ENCODE measurements at places on chromosomes 6 and 20.

DNA sequence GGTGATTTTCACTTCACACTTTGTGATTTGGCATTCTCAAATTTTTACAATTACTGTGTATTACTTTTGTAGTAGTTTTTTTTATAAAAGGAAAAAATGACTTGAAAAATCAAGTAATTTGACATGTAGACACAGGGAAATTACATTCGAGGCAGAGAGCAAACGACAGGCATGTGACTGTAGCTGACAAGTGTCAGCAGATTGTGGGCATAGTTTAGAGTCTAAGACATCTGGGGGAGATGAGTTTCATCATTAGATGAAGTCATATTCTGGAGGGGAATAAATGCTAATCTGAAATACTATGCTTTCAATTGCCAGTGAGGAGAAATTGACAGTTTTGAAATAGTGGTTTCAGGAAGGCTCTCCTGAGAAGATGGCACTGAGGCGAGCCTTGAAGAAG is 126.0 kb downstream of the MTHFD1L start:
- DNase-seq: no peak

GRCh38 chr20:44014807-44015732 is 100.4 kb downstream of the TOX2 start:
- no peak for DNase-seq

DNA sequence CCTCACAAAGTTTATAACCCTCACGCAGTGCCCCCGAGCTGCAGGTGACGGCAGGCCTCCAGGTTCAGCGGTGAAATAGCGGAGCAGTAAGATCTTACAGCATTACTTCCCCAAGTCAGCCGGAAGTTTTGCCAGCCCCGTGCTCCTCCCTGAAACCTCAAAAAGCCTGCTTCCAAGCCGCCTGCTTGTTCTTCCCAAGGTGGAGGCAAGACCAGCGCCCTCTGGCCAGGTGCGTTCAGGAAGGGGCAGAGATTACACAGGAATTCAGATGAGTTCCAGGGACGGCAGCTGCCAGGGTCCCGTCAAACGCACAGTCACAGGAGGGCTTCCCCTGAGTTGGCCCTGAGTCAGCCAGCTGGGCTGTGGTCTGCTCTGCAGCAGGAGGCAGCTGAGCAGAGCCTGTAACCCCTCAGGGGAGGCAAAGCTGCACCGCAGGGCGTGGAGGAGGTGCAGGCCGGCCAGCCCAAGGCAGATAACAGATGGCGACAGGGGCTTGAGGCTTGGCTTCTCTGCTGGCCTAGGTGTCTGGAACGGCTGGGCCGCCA is 124.1 kb upstream of the RPS6KA2 start:
- no peak for DNase-seq

- no peak for DNase-seq
These were observed 66.7 kb upstream of the ARMC2 start for GRCh38 chr6:108781419-108782100.

GRCh38 chr20:35542990-35543389 is 1.1 kb downstream of the ERGIC3 start:
- DNase-seq: no peak

DNA sequence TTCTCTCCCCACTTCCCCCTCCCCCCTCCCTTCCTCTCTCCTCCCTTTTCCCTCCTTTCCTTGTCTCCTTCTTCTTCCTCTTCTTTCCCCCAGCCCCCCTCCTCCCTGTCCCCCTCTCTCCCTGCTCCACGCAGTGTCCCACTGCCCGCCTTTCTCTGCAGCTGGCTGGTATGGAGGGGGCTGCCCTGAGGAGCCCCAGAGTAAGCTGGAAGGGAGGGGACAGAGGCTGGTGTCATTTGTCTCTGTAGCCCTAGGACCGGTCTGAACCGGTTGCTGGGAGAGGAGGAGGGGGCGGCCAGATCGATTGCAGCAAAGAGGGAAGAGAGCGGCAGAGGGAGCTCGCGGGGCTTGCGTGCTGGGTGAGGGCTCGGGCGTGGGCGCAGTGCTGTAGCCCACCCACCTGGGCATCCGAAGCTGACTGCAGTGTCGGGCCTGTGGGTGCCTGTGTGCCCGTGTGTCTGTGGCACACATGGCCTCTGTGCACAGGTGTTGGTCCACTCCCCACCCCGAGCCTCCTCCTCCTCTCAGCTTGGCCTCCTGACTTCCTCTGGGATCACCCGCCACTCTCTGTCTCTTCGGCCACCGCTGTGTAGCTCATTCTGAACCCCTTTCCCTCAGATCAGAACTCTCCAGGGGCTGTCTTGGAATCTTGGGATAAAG is 50.6 kb downstream of the SRC start:
- DNase-seq: no peak

DNA sequence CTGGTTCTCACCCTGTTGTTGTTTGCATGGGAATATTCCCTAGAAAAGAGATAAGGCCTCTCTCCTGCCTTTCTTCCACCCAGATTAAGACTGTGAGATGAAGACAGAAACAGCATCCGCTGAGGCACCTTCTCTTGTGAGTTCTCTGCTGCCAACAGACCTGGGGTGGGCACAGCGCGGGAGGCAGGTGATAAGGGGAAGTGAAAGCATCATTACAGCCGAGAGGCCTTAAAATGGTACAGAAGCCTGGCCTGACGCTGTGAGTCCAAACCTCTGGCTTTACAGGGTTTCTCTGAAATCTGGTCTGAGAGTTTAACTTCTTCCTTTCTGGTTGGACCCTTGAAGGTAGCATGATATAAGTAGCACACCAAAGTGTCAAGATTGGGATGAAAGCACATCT is 21.0 kb upstream of the IYD start:
- no peak for DNase-seq

DNA sequence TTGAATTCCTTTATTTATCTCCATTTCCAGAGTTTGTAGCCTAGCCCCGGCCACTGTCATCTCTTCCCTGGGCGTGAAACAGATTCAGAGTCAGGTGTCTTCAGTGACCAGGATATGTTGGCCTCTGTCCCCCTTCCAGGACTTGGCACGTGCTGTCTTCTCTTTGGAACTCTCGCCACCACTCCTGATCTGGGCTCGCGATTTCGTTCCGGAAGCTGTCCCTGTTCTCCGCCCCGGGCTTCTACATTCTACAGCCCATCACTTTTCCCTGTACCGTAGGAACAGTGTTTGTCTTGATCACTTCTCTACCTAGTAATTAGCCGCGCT is 739 bp downstream of the GSS start:
- DNase-seq: no peak

DNA sequence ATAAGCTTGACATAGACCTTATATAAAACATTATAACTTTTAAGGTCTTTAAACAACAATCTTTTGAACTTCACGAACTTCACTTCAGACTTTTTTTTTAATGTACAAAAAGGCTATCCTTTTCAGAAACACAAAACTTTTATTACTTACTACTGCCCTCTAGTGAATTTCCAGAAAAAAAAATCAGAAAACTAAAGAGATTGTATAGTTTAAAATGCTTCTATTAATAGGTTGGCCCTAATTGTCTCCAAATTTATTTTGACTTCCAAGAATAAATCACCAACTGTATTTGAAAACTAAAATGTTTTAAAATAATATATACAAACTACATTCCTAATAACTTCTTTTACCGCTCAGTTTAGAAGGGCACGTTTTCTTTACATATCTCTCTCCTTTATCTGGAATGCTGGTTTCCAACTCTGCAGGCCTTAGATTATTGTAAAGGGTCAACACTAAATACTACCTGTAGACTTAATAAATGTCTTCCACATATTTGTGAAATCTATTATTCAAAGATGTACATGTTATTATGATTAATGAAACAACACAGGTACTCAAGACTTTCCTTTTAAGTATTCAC is 66.8 kb downstream of the LMBRD1 start:
- DNase-seq: no peak

DNA sequence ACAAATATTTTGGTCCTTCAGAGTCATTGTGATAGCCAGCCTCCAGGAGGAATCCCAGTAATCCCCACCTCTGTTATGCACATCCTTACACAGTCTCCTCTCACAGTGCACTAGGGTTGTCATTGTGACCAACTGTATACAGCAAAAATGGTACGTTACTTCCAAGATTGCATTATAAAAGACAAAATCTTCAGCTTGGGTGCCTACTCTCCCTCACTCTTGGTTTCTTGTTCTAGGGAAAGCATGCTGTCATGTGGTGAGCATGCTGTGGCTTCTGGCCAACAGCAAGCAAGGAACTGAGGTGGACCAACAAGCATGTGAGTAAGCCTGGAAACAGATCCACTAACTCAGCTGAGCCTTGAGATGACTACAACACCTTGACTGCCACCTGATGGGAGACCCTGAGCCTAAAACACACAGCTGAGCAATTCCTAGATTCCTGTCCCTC is 130.1 kb upstream of the DST start:
- DNase-seq: no peak

- DNase-seq: no peak
These were observed 13.7 kb upstream of the ZFP57 start for GRCh38 chr6:29694637-29695036.

GRCh38 chr6:151213352-151213751 is 26.4 kb upstream of the AKAP12 start:
- no peak for DNase-seq

GRCh38 chr6:161056451-161056850 is 64.9 kb downstream of the MAP3K4 start:
- no peak for DNase-seq

DNA sequence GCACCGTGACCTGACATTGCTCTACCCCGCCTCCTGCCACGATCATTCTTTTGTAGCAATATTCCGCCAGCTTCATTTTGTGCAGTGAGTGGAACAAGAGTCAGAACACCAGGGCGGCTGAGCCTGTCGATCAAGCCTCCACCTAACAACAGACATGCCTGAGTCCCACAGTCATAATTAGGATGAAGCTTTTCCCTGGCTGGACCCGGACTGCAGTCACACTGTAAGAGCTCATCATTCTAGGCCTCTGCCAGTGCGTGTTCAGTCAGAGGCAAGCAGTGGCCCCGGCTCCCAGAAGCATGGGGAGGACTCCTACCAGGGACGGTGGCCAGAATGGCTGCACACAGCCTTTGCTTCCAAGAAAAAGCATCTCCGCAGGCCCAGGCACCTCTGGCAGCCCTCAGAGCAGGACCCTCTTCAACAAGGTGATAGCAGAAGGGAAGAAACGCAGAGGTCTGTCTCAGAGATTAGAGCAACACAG is 23.2 kb upstream of the UNC93A start:
- DNase-seq: no peak

- DNase-seq: no peak
These were observed 46.8 kb downstream of the CTCFL start for GRCh38 chr20:57478176-57478575.

DNA sequence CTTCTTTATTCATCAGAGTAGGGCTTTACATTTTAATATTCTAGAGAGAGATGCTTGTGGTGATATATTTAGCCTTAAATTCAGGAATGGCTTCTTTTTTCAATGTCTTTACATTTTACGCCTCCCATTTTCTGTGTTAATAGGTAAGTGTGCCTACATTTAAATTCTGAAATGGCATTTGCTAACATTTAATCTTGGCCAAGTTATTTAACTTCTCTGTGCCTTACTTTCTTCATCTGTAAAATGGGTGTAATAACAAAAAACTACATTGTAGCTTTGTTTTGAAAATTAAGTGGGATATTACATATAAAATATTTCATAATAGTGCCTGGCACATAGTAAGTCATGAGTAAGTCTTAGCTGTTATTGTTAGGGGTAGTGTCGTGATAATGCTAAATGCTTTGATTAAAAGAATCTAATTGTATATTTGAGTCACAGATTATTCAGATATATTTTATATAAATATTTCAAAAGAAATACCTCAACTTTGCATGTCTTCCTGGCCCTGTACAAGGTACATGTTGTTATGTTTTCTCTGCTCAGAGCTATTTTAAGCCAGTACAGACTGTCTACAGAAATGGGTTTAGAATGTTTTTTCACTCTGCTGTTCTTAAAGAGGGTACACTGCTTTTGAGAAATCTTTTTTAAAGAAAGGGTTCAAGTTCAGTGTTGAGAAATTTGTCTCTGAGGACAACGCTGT is 18.8 kb downstream of the CARMIL1 start:
- no peak for DNase-seq

- DNase-seq: no peak
These were observed 60.7 kb downstream of the EYA4 start for GRCh38 chr6:133301835-133302234.

GRCh38 chr6:79802657-79803300 is 144.6 kb downstream of the ELOVL4 start:
- DNase-seq: no peak

GRCh38 chr6:28425944-28426541 is 17.2 kb downstream of the ZSCAN23 start:
- no peak for DNase-seq
